ENCODE measurements at places on chromosomes 5 and 9. TPM values are rescaled to one million over a fixed set of nuclear protein-coding genes. Genes with fewer than 3 reads are reported as not detected.

Gene CENPP
- 5.9 TPM for total RNA-seq

Gene CDH6
- 3.4 TPM for total RNA-seq

GRCh38 chr9:71756753-71757152, 11.6 kb downstream of the CEMIP2 start:
- no peaks in the 10 kb centered on the region for H3K36me3 ChIP-seq
- no peaks in the 10 kb centered on the region for H3K27me3 ChIP-seq

- peaks cover 18% of the 10 kb centered on the region for H3K4me1 ChIP-seq
- no peak overlapping the region for H3K4me3 ChIP-seq
Observed at GRCh38 chr5:136084698-136085097, 47.9 kb upstream of the SMAD5 start.

- DNase-seq, result no peak
- H3K27ac ChIP-seq, result no peak overlapping the region
- H3K4me1 ChIP-seq, result no peaks in the 10 kb centered on the region
- H3K36me3 ChIP-seq, result no peaks in the 10 kb centered on the region
- no peaks in the 10 kb centered on the region for H3K27me3 ChIP-seq
- H3K4me3 ChIP-seq, result no peak overlapping the region
Observed at GRCh38 chr5:52359261-52359660, 428.5 kb upstream of the ITGA1 start.

DNA sequence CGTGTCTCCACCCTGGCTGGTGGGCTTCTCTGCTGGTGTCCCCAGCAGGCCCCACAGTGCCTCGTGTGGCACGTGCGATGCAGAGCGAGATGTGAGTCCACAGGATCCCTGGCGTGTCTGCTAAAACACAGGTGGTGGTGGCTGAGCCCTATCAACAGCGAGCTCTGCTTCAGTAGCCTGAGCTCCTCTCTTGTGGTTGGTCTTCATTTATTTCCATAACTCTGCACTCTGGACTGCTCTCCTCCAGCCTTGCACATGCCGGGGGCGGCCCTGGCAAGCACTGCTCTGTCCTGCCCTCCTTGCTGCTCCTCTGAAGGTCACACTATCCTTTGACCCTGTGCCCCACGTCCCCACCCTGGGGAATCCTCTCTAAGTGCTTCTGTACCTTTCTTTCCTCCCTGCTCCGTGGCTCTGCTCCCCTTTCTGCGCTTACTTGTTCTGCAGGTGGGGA, 59.2 kb downstream of the NSUN2 start:
- no peak overlapping the region for H3K4me3 ChIP-seq
- no peaks in the 10 kb centered on the region for H3K36me3 ChIP-seq
- H3K27me3 ChIP-seq, result no peaks in the 10 kb centered on the region
- peaks cover 6% of the 10 kb centered on the region for H3K4me1 ChIP-seq

GRCh38 chr5:14064841-14065240, 78.3 kb upstream of the TRIO start:
- H3K4me1 ChIP-seq, result no peaks in the 10 kb centered on the region
- H3K27me3 ChIP-seq, result no peaks in the 10 kb centered on the region
- H3K4me3 ChIP-seq, result no peak overlapping the region
- DNase-seq, result no peak
- no peaks in the 10 kb centered on the region for H3K36me3 ChIP-seq

GRCh38 chr9:109452761-109453160, 45.3 kb downstream of the PTPN3 start:
- peaks cover 37% of the 10 kb centered on the region for H3K4me1 ChIP-seq
- peaks cover 19% of the 10 kb centered on the region for H3K36me3 ChIP-seq
- DNase-seq, result no peak
- H3K27ac ChIP-seq, result peak overlapping the region; percentile 73

DNA sequence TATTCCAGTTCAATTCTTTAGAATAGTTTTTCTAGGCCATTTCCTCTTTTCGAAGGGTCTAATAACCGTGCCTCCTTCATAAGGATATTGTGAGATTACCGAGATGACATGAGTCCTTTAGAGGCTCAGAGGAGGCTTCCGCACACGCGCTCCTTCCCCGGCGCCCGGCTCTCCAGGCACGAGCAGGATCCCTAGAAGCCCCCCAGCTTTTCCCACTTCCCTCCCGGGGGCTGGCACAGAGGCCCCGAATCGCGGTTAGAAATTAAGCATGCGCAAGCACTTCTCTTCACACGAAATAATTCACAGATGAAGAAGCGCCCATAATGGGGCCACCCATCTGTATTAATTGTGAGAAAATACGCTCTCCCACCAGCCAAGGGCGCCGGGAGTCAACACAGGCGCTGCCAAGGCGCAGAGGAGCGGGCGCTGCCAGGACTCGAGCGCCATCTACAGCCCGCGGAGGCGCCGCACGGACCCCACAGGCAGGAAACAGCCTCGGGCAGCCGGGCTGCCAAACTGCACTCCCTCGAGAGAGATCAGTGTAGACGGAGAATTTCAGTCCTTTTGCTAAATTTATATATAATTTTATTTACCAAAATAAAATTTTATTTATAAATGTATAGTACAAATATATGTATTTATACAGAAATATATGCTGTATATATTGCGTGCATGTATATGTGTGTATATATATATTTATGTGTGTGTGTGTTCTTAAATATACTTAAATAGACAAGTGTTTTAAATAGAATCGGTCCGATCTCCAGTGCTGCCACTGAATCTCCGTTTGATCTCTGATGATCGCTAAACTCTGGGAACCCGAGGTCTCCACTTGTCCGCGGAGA, 258.1 kb upstream of the NFIL3 start:
- no peak overlapping the region for H3K27ac ChIP-seq
- peak; percentile 82 for DNase-seq
- H3K27me3 ChIP-seq, result no peaks in the 10 kb centered on the region
- peak overlapping the region; percentile 38 for H3K4me3 ChIP-seq
- no peaks in the 10 kb centered on the region for H3K36me3 ChIP-seq
